Transverse colon (tissue), 4 donors: ENCODE measurements at places on chromosomes 16 and 17. TPM values are rescaled to one million over a fixed set of nuclear protein-coding genes. Genes with fewer than 3 reads are reported as not detected.

DNA sequence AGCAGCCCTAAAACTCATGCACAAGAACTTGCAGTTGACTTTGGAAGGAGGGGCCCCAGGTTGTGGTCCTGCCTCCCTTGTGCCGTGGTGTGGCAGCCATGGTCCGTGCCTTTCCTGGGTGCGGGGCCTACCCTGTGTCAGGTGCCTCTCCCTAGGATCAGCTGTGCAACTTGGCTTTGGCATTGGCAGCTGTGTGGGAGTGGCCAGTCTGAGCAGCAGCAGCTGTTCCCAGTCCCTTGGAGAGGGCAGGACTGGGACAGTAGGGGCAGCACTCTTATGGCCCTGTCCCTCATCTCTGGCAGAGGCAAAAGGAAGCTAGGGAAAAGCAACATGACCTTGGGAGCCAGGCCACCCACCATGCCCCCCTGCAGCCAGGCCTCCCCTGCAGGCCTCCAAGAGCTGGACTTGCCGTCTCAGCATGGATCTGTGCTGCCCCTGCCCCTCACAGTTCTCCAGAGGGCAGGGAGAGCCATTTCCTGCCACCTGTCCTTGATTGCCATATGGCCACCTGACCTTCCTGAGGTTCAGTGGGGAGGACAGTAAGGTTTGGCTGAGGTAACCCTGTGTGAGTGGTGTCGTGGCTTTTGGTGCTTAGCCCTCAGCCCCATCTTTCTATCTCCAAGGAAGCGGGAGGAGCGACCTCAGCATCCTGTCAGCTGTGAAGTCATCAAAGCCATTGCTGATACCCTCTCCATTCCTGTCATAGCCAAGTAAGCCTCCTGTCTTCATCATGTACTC is 15.5 kb upstream of the NFATC3 start:
- peak overlapping the region; percentile 47 for H3K27ac ChIP-seq
- DNase-seq, result peak; percentile 78
- H3K4me3 ChIP-seq, result no peak overlapping the region
- no peaks in the 10 kb centered on the region for H3K36me3 ChIP-seq
- peaks cover 16% of the 10 kb centered on the region for H3K4me1 ChIP-seq
- no peaks in the 10 kb centered on the region for H3K27me3 ChIP-seq

DNA sequence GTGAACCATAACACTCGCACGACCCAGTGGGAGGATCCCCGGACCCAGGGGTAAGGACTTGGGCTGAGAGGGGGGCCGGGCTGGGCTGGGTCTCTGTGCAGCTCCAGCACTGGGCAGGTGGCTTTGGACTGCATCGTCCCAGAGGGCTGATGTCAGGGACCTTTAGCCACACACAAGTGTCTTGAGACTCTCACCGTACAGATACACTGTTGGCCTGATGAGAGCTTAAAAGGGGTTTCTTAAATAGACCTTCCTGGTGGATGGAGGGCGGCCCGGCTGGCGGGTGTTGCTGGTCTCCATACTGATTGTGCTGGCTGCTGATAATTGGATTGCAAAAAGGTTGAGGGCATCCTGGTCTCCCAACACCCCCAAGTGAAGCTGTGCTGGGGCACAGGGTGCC is 21.7 kb upstream of the CLEC18A start:
- no peak overlapping the region for H3K4me3 ChIP-seq
- H3K27me3 ChIP-seq, result no peaks in the 10 kb centered on the region

GRCh38 chr17:74176546-74177001 is 26.9 kb upstream of the RPL38 start:
- no peaks in the 10 kb centered on the region for H3K4me1 ChIP-seq
- DNase-seq, result peak; percentile 68
- H3K4me3 ChIP-seq, result no peak overlapping the region
- H3K27me3 ChIP-seq, result peaks cover 39% of the 10 kb centered on the region
- no peaks in the 10 kb centered on the region for H3K36me3 ChIP-seq

DNA sequence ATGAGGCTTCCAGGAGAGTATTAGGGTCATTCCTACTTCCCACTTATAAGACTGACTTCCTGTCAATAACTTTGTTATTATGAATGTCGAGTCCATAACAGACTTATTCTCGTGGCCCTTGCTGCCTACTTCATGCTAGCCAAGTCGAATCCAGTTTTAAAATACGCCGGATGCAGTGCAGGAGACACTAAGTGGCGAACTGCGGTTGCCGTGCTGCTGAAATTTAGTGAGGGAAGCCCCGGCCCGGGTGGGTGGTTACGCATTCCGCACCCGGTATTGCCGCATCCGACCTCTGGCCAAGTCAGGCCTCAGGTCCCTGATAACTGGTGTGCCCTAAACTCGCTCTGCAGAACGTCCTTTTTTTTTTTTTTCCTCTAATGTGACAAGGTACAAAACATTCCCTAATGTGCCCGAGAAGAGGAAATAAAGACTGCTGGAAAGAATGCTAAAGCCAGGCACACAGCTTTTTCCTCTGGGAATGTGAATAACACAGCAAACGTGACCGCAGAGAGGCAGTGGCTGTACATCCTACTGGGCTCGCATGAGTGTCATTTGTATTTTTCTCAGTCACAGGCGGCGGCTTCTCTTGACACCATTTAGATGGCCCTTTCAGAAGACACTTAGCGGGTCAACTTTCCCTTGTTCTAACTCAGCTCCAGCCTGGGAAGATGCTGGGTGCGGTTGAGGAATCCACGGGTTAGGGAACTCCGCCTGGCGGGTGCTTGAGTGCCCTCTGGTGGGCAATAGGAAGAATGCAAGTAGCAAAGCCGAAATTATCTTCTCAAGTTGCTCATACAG is 7.1 kb upstream of the AKTIP start:
- H3K4me3 ChIP-seq, result no peak overlapping the region
- no peaks in the 10 kb centered on the region for H3K4me1 ChIP-seq
- peak; percentile 63 for DNase-seq
- peak overlapping the region; percentile 10 for H3K27ac ChIP-seq
- no peaks in the 10 kb centered on the region for H3K36me3 ChIP-seq
- no peaks in the 10 kb centered on the region for H3K27me3 ChIP-seq

The SLC47A1 gene
- not detected for total RNA-seq

GRCh38 chr16:51755577-51756355 is 604.7 kb upstream of the SALL1 start:
- H3K4me3 ChIP-seq, result no peak overlapping the region
- H3K27me3 ChIP-seq, result peaks cover 5% of the 10 kb centered on the region
- no peak for DNase-seq
- H3K36me3 ChIP-seq, result no peaks in the 10 kb centered on the region
- H3K27ac ChIP-seq, result no peak overlapping the region

GRCh38 chr16:1689853-1690252 is 11.8 kb downstream of the JPT2 start:
- no peak for DNase-seq
- H3K27me3 ChIP-seq, result no peaks in the 10 kb centered on the region
- no peak overlapping the region for H3K4me3 ChIP-seq
- no peak overlapping the region for H3K27ac ChIP-seq
- H3K36me3 ChIP-seq, result peaks cover 16% of the 10 kb centered on the region
- no peaks in the 10 kb centered on the region for H3K4me1 ChIP-seq

DNA sequence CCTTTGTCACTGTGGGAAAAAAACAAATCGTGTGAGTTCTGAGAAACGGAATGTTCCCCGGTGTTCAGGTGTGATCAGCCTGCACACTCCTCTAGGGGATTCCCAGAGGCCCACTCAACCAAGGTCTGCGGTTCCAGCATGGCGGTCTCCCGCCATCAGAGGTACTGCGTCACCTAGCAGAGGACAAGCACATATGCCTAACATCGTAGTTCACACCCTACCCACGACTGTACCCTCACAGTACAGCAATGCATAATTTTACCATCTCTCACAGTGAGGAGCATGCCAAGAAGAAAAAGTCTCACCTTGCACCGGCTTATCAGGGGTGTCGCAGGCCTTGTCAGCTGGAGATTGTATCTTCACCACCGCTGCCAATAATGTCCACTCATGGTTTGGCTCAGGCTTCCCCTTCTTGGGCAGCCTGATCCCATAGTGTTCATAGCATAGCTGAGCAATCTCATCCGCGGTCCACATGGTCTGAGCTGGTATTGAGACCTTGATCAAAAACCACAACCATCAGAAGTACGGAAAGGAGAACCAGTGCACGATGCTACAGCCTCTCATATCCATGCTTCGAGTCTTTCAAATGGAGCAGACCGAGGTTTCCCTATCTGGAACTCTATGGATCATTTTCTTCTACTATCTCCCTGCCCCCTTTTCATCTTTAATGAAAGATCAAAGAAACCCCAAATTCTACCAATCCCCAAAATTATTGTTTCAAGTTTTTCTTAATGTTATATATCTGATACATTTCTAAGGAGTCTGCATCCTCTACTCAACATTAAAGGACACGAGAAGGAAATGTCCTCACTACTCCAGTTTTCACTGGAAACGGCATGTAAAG is 2.5 kb downstream of the ADAT1 start:
- no peak overlapping the region for H3K4me3 ChIP-seq
- DNase-seq, result peak; percentile 14
- H3K27ac ChIP-seq, result peak overlapping the region; percentile 15
- peaks cover 11% of the 10 kb centered on the region for H3K4me1 ChIP-seq
